CD14-positive monocyte (primary cell): ENCODE measurements at places on chromosomes 6 and 20. TPM values are rescaled to one million over a fixed set of nuclear protein-coding genes. Genes with fewer than 3 reads are reported as not detected.

Gene GINS1
- 0.06 and 0.16 TPM in 2 replicates for polyA plus RNA-seq

GRCh38 chr20:21921251-21921650, 215.8 kb downstream of the PAX1 start:
- H3K27ac ChIP-seq, result no peak overlapping the region
- no peaks in the 10 kb centered on the region for H3K4me1 ChIP-seq
- no peaks in the 10 kb centered on the region for H3K27me3 ChIP-seq
- no peak overlapping the region for H3K4me3 ChIP-seq
- no peak for DNase-seq

DNA sequence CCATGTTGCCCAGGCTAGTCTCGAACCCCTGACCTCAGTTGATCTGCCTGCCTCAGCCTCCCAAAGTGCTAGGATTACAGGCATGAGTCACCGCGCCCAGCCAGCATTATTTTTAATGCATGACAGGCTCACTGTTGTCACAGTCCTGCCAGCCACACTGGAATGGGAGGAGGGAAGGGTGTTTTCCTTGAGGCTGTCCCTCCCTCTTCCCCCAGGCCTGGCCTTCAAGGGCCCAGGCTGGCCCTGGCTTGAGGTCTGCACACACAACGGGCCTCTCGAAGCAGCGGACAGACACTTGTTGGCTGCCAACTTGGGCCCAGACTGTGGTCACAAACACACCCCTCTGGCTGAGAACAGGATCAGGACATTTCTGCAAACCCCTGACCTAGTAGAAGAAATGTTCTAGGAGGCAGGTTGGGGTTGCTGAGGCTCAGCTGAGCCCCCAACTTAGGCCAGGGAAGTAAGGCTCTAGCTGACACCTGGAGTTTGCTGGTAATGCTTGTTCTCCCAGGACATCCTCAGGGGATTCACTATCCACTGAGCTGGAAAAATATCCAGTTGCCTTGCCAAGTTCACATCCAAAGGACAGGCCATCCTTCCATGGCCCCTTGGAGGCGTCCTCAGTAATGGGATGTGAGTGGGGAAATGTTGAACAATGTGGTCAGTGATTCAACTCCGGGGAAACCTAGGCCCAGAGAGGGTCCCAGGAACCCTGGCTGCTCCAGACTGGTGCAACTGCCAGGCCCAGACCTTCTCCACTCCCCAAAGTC, 9.9 kb downstream of the SNTA1 start:
- no peak for DNase-seq
- no peaks in the 10 kb centered on the region for H3K36me3 ChIP-seq
- no peaks in the 10 kb centered on the region for H3K4me1 ChIP-seq
- H3K27me3 ChIP-seq, result no peaks in the 10 kb centered on the region

GRCh38 chr6:40668203-40668602, 81.0 kb upstream of the LRFN2 start:
- H3K4me1 ChIP-seq, result no peaks in the 10 kb centered on the region
- H3K27me3 ChIP-seq, result no peaks in the 10 kb centered on the region
- no peak for DNase-seq
- no peak overlapping the region for H3K27ac ChIP-seq
- no peaks in the 10 kb centered on the region for H3K36me3 ChIP-seq
- no peak overlapping the region for H3K4me3 ChIP-seq

DNA sequence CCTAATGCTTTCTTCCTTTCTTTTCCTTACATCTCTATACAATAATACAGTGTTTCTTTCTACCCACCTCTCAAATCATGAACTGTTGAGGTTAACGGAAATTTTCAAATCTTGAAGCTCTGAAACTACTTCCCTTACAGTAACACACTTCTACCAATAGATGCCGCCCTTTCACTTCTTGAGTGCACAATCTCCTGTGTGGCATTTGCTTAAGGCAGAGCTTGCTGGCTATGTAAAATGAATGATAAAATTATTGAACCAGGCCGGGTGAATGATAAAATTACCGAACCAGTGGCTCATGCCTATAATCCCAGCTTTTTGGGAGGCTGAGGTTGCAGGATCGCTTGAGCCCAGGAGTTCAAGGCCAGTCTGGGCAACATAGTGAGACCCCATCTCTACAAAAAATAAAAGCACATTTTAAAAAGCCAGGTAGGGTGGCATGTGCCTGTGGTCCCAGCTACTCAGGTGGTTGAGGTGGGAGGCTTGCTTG, 56.8 kb downstream of the KCNS1 start:
- H3K36me3 ChIP-seq, result peaks cover 41% of the 10 kb centered on the region
- H3K4me1 ChIP-seq, result peaks cover 30% of the 10 kb centered on the region
- no peaks in the 10 kb centered on the region for H3K27me3 ChIP-seq
- DNase-seq, result peak; percentile 46

DNA sequence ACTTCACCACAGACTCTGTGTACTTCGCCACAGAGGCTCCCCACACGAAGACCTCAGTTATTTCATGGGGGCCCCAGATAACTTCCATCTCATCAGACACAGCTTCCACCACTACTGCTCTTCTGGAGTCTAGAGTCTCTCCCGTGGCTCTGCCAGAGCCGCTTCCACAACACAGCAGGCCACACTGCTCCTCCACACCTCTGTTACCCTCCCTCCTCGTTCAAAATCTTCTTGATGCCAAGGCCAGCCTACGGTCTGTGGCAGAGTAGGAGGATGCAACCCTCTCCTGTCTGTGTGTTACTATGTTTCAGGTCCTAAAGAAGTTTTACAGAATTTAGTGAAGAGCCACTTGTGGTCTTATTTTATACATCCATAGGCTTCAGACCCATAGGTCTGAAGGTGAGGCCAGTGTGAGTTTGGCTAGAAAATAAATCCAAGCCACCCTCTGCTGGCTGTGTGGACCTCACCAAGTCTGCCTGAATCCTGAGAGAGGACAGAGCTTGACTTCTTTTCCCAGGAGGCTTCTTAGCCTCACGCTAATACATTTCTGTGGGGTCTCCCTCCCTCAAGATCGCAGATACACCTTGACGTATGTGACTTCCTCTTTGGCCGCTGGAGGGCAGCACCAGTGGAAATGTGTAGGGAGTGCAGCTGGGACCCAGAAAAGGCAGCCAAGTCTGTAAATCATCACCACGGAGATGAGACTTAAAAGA, 197.7 kb downstream of the FAXC start:
- DNase-seq, result no peak
- no peaks in the 10 kb centered on the region for H3K4me1 ChIP-seq
- no peaks in the 10 kb centered on the region for H3K27me3 ChIP-seq
- H3K27ac ChIP-seq, result no peak overlapping the region
- H3K36me3 ChIP-seq, result no peaks in the 10 kb centered on the region
- no peak overlapping the region for H3K4me3 ChIP-seq

- no peaks in the 10 kb centered on the region for H3K27me3 ChIP-seq
- no peak overlapping the region for H3K27ac ChIP-seq
- no peak overlapping the region for H3K4me3 ChIP-seq
- no peaks in the 10 kb centered on the region for H3K36me3 ChIP-seq
These were observed 25.7 kb downstream of the TCF15 start for GRCh38 chr20:584161-584970.

- H3K27me3 ChIP-seq, result peaks cover 59% of the 10 kb centered on the region
- H3K4me3 ChIP-seq, result no peak within 1 kb of the TSS
- H3K4me1 ChIP-seq, result no peaks in the 10 kb centered on the region
These were observed at the start of gene GRIK2 for GRCh38 chr6:101393251-101393828. Gene GRIK2 (plus strand): TSS chr6:101393708.
